ENCODE measurements at places on chromosomes 13 and 19. TPM values are rescaled to one million over a fixed set of nuclear protein-coding genes. Genes with fewer than 3 reads are reported as not detected.

GRCh38 chr19:41364524-41365391, 809 bp upstream of the B9D2 start:
- peak; percentile 61 for DNase-seq

DNA sequence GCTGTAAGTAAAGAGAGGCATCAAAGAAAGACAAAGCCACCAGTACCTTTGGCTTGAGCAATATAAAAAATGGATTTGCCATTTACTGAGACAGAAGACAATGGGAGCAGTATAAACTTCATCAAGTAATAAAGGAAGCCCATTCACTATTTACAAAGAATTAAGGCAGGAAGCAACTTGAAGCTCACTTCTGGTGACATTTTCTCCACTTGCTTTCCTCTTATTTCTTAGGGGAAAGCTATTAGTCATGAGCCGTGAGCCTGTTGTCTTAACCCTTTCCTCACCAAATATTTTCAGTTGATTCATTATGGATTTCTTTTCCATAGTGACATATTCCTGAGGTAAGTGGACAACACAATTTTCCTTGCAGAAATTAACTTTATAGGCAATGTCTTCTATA, 156.8 kb downstream of the DNAJC3 start:
- peak; percentile 11 for DNase-seq

DNA sequence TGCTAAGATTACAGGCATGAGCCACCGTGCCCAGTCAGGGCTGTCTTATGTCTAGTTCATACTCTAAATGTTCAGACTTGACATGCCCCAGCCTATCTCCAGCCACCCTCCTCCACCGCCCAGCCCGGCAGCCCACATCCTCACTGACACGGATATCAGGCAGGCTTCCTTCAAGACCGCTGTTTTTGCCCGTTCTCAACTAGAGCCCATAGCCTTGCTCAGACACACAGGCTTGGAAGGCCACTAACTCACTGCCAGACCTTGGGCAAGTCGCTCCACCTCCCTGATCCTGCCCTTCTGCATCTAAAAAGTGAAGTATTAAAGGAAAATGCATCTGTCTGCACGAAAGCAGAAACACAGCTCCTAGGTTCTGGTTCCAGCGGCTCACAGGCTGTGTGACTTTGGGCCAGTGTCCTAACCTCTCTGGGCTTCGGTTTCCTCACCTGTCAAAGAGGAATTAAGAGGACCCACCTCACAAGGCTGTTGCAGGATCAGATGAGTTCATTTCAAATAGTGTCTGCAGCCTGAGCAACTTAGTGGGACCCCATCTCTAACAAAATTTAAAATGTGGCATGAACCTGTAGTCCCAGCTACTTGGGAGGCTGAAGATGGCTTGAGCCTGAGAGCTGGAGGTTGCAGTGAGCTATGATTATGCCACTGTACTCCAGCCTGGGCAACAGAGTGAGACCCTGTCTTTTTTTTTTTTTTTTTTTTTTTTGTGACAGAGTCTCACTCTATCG, 14.5 kb upstream of the CERS4 start:
- no peak for DNase-seq

GRCh38 chr13:25905611-25906010, 146.2 kb downstream of the SHISA2 start:
- no peak for DNase-seq

GRCh38 chr19:53881482-53882390, at the start of gene PRKCG:
Gene PRKCG (plus strand): TSS chr19:53882197. CDS start chr19:53882495, 298 bp downstream.
- peak; percentile 62 for DNase-seq

The PEAK3 gene
- total RNA-seq = not detected

- DNase-seq = no peak
Observed at GRCh38 chr13:29154390-29154789, 334.3 kb downstream of the MTUS2 start.

The CPB2 gene
- not detected for total RNA-seq
